Activated CD4-positive, alpha-beta memory T cell treated with anti-CD3 and anti-CD28 coated beads for 36 hours (primary cell): ENCODE measurements at places on chromosomes 6 and 20. TPM values are rescaled to one million over a fixed set of nuclear protein-coding genes. Genes with fewer than 3 reads are reported as not detected.

Gene DEFB124
- not detected for total RNA-seq

Gene C20orf144
- total RNA-seq: 0.26 TPM

Gene GSTA2
- total RNA-seq: not detected

Gene PLA2G7
- total RNA-seq: not detected

Gene TMEM217
- 3.3 TPM for total RNA-seq

Gene ULBP2
- 1.2 TPM for total RNA-seq

Gene OR12D3
- not detected for total RNA-seq

Gene MYBL2
- total RNA-seq: 80.3 TPM

Gene DACT2
- total RNA-seq: not detected

Gene SLC22A2
- total RNA-seq: not detected

Gene AIG1
- total RNA-seq: 16.1 TPM

Gene KHDRBS2
- not detected for total RNA-seq

Gene CDH4
- 0.21 TPM for total RNA-seq

Gene EXOC2
- 42.3 TPM for total RNA-seq

Gene TOX2
- total RNA-seq: 2.5 TPM

Gene SLC18B1
- total RNA-seq: 4.5 TPM
